RWPE1 (cell line): ENCODE measurements at places on chromosomes 2 and 18.

- DNase-seq: no peak
These were observed 217.0 kb downstream of the ANAPC1 start for GRCh38 chr2:111667001-111667400.

- DNase-seq: no peak
These were observed 50.9 kb downstream of the GALR1 start for GRCh38 chr18:77300579-77300978.

GRCh38 chr2:217955881-217956493 is 46.8 kb downstream of the TNS1 start:
- DNase-seq: no peak

DNA sequence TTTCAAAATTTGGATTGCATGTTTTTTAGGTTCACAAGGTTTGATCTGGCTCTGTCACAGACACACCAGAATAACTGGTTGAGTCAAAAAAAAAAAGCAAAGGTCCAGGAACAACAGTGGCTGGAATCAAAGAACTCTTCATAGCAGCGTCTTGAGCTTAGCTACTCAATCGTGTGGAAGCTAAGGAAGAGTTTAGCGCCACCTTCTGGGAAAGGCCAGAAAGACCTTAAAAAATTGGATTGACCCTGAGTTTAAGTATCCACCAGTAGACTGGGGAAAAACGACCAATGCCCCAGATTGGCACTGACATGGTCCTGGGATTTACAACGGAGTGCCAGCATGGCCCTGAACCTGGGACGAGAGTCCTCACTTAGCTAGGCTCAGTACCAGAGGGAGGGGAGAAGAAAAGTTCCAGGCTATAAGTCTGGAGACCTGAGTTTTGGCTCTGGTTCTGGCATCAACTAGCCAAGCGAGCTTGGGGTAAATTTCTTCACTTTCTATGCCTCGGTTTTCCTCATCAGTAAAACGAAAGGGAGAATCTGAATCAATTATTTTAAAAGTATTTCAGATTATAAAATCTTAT is 71.1 kb upstream of the TFCP2L1 start:
- DNase-seq: peak; percentile 58

GRCh38 chr18:69936191-69936558 is 11.5 kb downstream of the CD226 start:
- DNase-seq: no peak

GRCh38 chr18:46575851-46576250 is 81.2 kb downstream of the LOXHD1 start:
- DNase-seq: no peak

DNA sequence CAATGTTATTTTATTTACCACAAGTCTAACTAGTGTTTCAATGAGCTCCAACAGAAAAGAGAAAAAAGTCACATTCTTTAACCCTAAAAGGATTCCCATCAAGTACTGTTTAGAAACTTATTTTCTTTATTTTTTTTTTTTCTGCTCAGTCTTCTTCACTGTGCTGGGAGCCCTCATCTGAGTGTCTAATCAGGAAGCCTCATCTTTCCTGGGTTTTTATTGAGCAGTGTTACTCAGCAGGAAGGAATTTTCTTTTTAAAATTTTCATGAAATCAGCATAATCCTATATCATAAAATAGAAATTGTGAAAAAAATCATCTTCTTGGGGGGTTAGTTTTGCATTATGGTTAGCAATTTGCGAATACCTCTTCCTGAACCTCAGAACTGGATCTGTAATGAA is 453.8 kb downstream of the CDH2 start:
- DNase-seq: no peak

GRCh38 chr18:42268186-42268725 is 313.2 kb downstream of the PIK3C3 start:
- no peak for DNase-seq

DNA sequence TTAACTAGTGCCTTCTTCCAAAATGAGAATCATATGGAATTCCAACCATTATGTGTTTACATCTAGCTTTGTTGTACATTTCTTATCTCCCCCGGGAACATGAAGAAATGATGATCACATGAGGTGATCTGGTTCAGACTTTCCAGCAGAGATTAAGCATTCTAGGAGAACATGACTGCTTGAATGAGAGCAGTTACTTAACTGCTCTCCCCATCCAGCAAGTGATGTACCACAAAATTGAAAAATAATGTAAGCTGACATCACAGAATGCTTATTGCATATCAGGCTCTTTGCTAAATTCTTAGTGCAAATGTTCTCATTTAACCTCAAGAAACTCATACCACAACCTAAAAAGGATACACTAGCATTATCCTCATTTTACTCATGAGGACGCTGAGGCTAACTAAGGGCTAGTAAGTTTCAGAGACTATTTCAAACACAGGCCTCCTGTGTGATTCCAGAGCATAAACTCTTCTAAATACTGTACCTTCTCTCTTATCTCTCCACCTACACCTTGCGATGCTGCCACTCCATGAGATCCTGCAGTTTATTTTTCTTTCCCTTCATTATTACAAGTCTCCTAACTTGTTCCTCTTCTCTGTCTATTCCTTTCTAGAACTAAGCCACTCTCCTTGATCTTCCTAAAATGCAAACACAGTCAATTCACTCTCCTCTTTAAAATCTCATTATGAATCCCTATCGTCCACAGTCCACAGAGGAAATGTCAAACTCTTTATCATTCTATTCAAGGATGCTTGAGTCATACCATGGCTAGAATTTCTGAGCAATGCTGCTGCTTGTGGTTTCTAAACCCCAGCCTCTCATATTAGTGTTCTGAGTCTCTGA is 1224.8 kb upstream of the ZEB2 start:
- no peak for DNase-seq

- DNase-seq: no peak
These were observed 51.7 kb downstream of the ADI1 start for GRCh38 chr2:3467654-3468053.

GRCh38 chr2:173150963-173151362 is 75.3 kb downstream of the MAP3K20 start:
- no peak for DNase-seq

DNA sequence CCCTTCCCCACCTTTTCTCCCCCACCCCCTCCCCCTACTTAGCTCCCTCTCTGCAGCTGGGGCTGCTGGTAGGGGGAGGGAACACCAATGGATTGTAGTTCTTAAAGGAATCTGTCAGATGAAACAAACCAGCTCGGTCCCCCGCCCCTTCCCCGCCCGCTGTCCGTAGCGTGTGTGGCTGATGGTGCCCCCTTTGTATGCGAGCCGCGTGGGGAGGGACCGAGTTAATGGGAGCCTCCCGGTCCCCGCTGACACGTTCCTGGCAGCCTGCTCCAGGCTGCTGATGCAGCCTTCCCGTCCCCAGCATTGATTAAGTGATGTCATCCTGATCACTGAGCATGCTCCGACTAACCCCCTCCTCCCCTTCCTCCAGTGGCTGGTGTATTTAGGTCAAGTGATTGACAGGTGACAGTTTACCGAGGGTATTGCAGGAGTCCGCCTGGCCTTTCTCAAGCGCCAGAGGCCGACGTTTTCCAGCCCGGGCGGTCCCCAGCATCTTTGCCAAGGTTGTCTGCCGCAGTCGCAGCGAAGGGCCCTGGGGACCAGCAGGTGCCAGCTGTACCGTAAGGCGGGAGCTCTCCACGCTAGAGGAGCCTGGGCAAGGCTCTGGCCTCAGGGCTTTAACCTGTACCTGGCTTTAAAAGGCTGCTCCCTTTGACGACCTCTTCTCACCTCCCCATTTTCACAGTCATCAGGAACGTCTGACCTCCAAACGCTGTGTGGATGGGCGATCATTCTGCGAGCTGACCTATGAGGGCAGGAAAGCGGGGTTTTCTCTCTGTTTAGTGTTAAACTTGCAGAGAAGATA is 1.8 kb downstream of the KIF5C start:
- DNase-seq: peak; percentile 4

GRCh38 chr2:163701399-163702195 is 34.2 kb downstream of the FIGN start:
- no peak for DNase-seq

DNA sequence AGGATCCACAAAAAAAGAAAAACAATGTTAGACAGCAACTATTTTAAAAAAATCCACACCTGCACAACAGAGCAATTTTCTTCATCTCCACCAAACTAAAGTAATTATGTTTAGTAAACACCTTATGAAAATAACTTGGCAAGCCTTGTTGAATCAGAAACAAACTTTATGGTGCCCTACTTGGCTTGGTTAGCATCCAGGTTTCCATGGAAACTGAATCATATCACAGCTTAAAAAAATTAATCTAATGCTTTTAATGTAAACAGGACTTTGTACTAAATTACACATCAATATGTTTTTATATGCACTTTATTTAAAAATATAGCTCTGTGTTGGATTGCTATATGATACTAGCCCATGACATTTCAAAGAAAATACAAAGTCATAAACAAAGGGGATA is 1882.4 kb downstream of the SUCLG1 start:
- DNase-seq: no peak

GRCh38 chr2:240584486-240585031 is 2.0 kb upstream of the CAPN10 start:
- DNase-seq: no peak

DNA sequence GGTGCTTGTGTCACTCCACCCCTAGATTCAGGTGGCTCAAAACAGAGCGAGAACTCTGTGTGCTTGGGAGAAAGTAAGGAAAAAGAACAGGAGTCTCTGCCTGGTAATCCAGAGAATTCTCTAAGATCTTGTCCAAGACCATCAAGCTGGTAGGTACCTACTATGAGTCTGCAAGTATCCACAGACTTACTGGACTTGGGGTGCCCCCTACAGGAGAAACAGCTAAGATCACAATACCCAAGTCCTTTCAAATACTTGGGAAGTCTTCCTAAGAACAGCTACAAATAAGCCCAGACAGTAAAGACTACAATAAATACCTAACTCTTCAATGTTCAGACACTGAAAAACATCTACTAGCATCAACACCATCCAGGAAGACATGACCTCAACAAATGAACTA is 1143.6 kb upstream of the ACVR2A start:
- DNase-seq: no peak

DNA sequence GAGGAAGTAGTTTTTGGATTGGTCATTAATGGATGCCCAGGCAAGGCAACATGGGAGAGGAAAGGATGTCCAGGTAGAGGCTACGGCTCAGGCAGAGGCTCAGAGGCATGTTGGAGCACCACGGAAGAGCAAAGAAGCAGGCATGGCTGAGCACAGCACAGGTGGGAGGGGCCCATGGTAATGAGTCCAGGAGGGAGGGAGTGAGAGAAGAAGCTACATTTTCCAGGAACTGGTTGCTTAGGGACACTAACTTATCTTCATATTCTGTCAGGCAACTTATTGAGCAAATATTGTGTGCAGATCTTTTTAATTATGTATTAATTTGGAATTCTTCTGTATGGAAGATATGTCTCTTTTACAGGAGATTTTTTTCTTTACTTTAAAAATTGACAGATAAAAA is 42.2 kb downstream of the ARHGEF4 start:
- DNase-seq: no peak

DNA sequence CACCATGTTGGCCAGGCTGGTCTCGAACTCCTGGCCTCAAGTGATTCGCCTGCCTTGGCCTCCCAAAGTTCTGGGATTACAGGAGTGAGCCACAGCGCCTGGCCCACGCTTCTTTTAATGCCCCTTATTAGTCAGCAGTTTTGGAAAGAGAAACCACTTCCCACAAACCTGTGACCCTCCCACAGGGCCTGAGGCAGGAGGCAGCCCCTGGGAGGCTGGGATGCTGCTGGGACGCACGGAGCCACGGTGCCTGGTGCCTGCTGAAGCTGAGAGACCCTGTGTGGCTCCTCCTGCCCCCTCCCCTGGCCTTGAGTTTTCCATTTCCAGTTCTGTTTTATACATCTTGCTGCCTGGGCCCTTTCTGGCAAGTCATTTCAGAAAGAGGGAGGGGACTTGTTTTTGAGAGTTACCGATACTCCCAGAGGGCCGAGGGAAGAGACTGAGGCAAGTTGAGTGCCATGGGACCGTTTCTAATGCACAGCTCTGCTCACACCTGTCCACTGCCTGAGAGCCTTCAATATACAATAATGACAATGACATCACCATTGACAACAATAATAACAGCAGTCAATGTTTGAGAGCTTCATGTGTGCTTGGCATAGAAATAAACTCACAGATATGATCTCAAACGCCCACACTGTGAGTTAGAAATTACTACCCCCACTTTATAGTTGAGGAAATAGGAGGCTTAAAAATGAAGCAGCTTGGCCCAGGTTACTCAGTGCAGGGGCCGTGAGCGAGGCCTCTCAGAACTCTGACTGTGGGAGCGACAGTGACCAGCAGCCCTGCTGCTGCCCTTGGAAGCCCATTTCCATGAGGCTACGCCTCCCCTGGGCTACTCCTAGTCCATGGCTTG is 78.1 kb upstream of the YWHAQ start:
- no peak for DNase-seq

DNA sequence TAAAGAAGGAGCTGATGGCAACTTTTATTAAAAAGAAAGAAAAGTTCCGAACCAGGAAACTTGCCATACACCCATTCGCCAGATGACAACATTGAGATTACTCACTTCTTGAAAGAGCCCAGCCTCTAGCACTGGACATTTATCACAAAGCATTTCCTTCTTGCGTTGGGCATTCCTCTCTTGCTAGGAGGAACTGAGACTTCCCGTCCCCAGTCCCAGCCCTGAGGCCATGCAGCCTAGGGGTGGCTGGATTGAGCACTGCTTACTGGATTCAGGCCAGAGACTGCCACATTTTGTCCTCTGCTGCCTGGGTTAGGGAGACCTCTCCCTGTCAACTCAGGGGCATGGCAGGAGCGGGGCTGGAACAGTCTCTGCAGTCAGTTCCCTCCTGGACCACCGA is 80.1 kb downstream of the SDC1 start:
- no peak for DNase-seq

DNA sequence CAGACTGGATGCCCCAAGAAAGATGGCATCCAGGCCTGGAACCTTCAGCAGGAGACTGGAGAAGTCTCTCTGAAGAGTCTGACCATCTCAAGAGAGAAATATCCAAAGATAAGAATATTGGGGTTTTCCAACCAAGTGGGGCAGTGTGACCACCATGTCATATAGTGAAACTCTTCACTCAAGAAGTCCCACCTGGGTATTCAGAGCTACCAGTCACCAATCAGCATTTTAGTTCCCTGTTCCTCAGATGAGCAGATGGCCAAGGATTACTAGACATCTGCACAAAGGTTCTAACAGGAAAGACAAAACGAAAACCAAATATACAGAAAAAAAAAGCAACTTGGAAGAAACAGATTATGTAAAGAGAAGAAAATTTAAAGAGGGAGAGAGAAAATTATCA is 38.5 kb upstream of the CXCR4 start:
- DNase-seq: no peak

- DNase-seq: no peak
These were observed 76.6 kb downstream of the COBLL1 start for GRCh38 chr2:164764996-164765395.
